ENCODE measurements at places on chromosomes 1 and 21.

- DNase-seq = no peak
These were observed 180.5 kb downstream of the TGFB2 start for GRCh38 chr1:218525451-218526197.

GRCh38 chr1:206761159-206761768 is 9.3 kb upstream of the IL19 start:
- no peak for DNase-seq

DNA sequence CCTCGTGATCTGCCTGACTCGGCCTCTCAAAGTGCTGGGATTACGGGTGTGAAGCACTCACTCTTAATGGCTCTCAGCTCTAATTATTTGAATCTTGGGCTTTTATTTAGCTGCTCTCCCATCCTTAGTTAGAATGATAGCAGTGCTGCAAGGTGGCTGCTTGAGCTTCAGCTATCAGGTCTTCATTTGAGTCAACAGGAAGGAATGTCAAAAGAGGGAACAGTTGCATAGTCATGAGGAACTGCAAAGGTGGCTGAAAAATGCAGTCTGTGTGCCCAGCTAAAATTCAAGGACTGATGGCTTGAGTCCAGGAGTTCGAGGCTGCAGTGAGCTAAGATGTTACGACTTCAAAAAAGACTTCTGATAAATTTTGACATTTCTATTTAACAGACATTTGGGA is 55.6 kb downstream of the UCK2 start:
- DNase-seq = no peak

DNA sequence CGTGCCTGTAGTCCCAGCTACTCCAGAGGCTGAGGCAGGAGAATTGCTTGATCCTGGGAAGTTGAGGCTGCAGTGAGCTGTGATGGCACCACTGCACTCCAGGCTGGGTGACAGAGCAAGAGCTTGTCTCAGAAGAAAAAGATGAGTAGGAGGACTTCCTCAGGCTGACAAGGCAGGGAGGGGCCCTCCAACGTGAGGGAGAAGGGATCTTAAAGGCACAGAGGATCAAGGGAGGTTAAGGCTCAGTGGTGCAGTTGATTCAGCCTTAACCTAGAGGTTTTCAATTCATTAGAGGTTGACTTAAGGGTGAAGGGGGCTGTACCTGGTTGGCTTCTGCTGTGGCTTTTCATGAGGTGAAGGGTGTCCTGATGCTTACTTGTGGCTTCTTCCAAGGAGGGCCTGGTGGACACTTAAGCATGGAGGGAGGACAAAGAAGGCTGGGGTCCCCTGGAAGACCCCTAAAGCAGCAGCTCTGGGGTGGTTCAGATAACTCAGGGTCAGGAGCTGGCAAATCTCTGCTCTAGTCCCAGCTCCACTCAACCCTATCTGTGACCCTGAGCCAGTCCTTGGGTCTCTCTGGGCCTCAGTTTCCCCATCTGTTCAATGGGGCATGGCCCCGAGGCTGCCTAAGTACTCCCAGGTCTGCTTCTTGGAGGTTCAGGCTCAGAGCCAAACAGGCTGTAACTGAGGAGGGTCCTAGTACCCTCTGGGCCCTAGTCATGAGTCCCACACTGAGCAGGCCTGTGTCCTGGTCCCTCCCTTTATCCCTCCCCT is 6.3 kb downstream of the EXTL1 start:
- no peak for DNase-seq

DNA sequence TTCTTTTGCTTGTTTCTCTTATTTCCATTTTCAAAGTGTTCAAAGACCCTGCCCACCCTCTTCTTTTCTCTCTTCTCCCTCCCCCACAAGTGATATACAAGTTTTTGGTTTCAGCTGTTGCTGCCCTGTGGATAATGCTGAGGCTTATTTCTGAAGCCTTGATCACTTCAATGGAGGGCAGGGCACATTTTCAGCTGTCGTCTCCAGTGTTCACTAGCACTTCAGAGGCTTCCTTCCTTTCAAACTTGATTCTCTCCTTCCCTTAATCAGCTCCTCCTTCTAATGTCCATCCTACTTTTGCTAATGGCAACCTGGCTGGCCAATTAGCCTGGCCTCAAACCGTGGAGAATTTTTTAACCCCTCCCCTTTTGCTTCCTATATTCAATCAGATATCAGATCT is 435.7 kb upstream of the RUNX1 start:
- no peak for DNase-seq

- peak; percentile 57 for DNase-seq
These were observed 34.1 kb downstream of the ACOT7 start for GRCh38 chr1:6359216-6360116.

- DNase-seq = no peak
These were observed 701.9 kb upstream of the ZP4 start for GRCh38 chr1:238592621-238593020.

DNA sequence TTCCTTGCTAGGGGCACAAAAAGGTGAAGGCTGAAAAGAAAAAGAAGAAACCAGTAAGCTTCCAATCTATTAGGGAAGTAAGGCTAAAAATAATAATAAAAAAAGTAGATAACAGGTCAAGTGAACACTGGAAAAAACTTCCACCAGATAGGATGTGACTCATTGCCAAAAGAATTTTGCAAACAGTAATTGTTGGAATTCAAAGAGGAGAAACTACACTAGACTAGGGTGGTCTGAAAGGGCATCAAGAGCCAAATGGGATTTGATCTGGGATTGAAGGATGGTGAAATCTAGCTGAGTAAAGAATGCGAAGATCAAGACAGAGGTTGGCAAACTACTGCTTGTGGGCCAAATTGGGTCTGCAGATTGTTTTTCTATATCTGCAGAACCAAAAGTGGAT is 6.0 kb upstream of the ST6GALNAC3 start:
- DNase-seq = no peak

GRCh38 chr1:79539001-79539400 is 532.5 kb upstream of the ADGRL4 start:
- DNase-seq = no peak

DNA sequence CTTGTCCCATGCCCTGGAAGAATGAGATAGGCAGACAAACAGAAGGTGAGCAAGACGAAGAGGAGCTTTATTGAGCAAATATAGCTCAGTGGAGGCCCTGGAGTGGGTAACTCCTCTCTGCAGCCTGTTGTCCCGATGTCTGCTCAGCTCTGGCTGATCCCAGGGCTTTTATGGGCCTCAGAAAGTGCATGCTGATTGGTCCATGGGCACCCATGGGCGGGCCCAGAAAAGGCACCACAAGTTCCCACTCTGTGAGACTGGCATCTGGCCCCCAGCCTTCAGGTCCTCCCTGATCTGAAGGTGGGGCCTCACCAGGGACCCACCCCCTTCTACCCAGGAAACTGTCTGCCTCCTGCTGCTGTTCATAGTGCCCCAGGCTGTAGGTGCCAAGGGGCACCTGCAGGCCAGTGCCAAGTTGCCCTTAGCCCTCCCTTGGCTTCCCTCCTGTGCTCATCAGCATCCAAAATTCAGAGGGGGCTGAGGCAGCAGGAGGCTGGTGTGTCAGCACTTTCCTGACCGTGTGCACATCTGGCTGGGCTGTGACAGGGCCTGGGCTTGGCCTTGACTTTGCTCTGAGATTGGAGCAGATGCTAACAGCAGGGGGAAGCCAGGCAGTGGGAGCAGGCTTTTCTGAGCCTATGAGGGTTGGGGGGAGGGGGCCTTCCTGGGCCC is 35.4 kb downstream of the ACTL8 start:
- no peak for DNase-seq

DNA sequence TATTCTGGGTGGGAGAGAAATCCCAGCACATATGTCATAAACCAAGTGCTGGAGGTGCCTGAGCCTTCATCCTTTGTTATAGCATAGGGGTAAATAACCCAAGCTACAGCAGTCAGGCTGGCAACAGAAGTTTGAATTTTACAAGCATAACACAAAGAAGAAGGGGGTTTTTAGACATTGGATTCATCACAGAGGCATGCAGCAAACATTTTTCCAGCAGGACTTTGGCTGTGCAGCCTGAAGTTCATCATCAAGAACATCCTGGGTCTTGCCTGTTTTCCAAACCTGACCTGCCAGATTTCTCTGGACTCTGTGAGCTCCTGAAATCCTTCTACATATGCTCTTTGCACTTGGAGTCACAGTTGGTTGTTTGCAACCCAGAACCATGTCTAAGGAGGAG is 16.2 kb downstream of the PTGER3 start:
- no peak for DNase-seq

GRCh38 chr1:226977643-226978431 is 37.7 kb downstream of the COQ8A start:
- no peak for DNase-seq

- no peak for DNase-seq
These were observed 54.6 kb upstream of the BTG3 start for GRCh38 chr21:17667256-17667655.

- peak; percentile 92 for DNase-seq
These were observed 20.4 kb downstream of the MAP7D1 start for GRCh38 chr1:36176106-36176949.

DNA sequence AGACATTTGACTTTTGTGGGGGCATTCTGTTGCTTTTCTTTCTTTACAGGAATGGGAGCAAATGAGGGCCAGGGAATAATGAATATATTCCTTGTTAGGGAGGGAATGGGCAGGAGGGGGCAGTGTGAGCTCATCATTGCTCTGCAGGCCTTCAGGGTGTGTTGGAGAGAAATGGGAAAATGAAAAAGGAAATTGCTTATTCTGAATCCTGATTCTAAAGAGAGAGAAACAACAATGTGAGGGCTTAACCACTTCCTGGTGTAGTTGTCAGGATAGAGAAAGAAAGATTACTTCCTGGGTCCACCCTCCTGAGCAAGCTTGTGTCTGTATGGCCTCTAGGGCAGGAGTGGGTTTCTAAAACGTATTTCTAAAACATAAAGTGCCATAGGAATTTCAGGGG is 28.3 kb downstream of the VANGL2 start:
- no peak for DNase-seq

DNA sequence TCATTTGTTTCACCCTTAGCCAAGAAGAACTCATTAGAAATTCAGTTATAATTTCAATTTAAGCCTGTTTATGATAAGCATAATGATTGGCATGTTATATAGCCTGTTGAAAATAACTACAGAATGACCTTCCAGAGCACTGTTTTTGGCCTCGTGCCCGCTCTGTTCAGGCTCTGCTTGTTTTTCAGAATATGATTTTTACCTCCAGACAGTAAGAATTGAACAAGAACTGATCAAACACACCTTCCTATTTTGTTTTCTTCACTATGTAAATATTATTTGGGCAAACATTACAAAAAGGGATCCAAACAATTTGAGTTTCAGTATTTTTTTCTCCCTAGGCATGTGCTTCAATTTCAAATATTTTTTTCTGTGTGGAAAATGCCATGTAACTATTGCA is 48.1 kb upstream of the ANGPTL1 start:
- no peak for DNase-seq

DNA sequence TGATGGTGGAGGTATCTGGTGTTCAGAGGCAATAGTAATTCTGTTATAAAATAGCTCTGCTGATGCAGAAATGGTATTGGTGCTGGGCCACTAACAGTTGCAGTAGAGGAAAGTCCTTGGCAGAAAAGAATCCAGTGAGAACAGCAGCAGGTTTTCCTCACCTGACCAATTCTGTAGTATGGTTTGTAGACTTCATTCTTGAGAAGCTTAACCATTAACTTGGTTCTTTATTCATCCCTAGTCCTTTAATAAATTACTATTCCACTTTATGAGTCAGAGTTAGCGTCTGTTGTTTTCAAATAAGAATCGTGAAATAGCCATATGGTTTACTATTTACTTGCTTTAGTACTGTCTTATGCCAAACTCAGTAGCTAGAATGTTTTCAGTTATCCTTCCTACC is 128.5 kb upstream of the SERTAD4 start:
- no peak for DNase-seq

DNA sequence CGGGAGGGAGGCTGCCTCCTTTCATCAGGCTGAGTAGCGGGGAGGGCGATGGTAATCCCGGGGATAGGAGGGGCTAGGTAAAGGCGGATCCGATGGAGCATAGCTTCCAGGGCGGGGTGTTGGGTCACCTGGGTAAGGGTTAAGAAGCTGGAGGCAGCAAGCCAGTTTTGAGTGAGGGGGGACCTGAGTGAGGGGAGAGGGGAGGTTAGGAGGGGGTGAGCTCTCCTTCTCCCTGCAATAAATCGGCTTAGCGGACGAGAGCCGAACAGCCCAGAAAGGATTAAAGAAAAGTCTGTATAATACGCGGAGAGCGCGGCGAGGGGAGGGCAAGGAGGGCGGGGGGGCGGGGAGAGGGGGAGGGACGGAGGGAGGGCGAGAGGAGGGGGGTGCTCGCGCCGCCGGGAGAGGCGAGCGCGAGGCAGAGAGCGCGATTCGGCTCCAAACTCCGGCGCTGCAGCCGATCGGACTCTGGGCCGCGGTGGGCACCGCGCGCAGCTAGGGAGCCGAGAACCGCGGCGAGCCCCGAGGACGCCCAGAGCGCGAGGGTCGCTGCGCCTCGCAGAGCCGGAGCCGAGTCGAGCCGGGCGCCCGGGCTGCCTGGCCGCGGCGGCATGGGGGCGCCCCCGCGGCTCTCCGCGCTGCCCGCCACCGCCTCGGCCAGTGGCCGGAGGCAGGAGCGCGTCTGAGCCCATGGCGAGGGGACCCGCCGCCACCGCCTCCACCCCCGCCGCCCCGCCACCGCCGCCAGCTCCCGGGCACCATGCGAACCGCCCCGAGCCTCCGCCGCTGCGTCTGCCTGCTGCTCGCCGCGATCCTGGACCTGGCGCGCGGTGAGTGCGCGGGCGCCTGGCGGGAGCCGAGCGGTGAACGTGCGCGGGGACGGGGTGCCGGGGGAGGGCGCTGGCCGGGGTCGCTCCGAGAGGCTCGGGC is at the start of gene IGSF21:
TSS of gene IGSF21 (plus strand) at position 430 of the 930 bp plus-strand sequence. CDS start at position 761, 331 bp downstream.
- DNase-seq = no peak

- DNase-seq = no peak
These were observed 64.7 kb downstream of the S100B start for GRCh38 chr21:46540087-46540710.

- no peak for DNase-seq
These were observed 37.6 kb upstream of the CLIC4 start for GRCh38 chr1:24707687-24708086.

DNA sequence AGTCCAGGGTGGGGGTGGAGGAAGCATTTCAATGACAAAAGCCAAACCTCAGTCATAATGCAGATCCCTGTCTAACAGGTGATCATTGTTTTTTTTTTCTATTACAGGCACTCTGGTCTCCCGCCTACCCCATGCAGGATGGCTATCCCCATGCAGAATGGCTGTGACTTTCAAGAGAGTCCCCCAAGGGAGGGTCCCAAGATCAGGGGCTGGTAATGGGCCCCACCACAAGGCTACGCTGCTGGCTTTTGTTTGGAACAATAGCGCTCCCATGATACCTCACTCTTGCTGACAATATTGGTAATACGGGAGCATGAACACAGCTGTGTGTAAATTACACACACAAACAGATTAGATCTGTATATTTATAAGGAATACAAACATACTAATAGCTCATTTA is 119.4 kb downstream of the SLC45A1 start:
- DNase-seq = no peak

- DNase-seq = no peak
These were observed 345.5 kb downstream of the DISC1 start for GRCh38 chr1:231972111-231972445.

DNA sequence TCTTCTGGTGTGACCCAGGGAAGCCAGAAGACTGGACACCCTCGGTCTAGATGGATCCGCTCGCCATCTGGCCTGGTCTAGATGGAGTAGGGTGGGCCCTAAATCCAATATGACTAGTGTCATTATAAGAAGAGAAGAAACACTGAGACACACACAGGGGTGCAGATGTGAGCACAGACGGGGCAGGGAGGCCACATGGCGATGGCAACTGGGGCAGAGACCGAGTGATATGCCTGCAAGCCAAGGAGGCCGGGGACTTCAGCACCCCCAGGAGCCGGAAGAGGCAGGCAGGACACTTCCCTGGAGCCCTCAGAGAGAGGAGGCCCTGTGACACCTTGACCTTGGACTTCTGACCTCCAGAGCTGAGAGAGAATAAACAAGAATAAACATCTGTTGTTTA is 5.6 kb upstream of the TFF3 start:
- DNase-seq = no peak

GRCh38 chr1:54360165-54361005 is 45.8 kb downstream of the SSBP3 start:
- DNase-seq = no peak

Data from H1 (cell line).